ENCODE measurements at places on chromosomes 12 and 14.

DNA sequence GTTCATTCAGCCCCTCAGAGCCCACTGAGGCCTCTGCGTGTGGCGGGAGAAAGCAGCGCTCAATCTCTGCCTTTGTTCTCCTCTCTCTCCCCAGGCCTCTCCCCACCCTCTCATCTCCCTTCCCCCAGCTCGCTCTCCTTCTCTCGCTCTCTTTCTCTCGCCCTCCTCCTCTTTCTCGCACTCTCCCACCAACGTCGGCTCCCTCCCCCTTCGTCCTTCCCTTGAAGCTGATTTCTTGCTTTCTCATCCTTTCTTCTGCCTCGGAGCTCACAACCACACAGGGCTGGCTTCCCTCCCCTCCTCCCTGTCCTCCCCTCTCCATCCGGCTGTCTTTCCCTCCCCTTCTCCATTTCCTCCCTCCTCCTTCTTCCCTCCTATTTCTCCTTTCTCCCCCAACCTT, 96.4 kb downstream of the LRRC74A start:
- DNase-seq: no peak

GRCh38 chr14:30225176-30225575, 297.5 kb upstream of the PRKD1 start:
- no peak for DNase-seq

GRCh38 chr14:48568688-48569087, 893.3 kb upstream of the MDGA2 start:
- no peak for DNase-seq

DNA sequence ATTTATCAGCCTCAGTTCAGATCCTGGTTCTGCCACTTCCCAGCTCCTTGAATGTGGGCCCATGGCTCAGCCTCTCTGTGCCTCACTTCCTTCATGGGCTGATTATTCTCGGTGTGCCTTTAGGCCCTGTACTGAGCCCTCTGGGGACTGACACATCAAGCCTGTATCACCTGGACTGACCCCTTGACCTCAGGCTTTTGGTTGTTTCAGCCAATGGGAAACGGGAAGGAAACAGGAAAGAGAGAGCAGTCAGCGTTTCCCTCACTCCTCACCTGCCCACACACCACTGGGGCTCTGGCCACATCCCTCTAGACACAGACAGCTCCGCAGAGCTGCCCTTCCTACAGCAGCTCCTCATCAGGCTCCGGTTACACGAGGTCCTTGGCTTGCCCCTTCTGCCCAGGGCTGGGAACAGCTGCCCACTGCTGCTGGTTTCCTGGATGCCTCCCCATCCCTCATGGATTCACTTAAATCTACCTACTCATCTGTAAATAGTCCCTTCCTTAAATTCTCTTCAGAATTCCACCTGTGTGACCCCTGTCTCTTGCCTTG, 37.0 kb upstream of the ITPR2 start:
- DNase-seq: no peak

- DNase-seq: no peak
Measured at GRCh38 chr12:47824198-47824597, 4.5 kb upstream of the HDAC7 start.
